Natural killer cell treated with Interleukin-12 subunit alpha and Interleukin-12 subunit beta and Interleukin-15 and Interleukin-18, amount 100 ng/mL, for 72 hours (primary cell): ENCODE measurements at places on chromosomes 16 and 17. TPM values are rescaled to one million over a fixed set of nuclear protein-coding genes. Genes with fewer than 3 reads are reported as not detected.

The NOTUM gene
- total RNA-seq, result not detected

The SULT1A3 gene
- total RNA-seq, result 19.1 TPM

The CCDC144A gene
- 1.5 TPM for total RNA-seq

The C1QTNF1 gene
- not detected for total RNA-seq

DNA sequence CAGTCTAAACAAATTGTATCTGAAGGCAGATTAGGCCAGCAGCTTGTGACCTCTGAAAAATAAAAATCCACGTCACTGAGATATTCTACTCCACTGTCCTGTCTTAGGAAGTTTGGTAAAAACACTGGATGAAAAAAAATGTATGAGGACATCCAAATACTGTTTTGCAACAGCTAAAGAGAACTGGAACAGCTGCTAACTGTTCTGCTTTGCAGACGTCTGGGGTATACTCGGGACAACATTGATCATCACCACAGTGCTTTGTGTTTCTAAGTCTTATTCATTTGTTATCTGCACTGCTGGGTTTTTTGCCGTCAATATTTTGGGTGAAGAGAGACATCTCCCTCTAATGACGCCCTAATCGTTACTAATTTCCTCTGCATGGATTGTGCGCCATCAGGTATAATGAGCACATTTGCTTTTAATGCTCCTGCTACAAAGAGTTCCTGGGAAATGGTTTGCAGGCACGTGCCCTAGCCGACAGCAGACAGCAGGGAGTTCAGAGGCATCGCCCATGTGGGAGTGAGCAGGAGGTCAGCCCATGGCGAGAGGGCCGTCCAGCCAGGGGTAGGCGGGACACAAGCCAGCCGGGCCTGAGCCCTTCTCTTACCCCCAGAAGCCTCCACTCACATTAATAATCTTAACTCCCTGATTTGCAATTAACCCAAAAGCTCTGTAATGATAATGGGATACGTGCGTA is 87.0 kb downstream of the CBLN1 start:
- DNase-seq, result no peak

GRCh38 chr17:61492759-61493526 is 40.7 kb downstream of the TBX4 start:
- no peak for DNase-seq

DNA sequence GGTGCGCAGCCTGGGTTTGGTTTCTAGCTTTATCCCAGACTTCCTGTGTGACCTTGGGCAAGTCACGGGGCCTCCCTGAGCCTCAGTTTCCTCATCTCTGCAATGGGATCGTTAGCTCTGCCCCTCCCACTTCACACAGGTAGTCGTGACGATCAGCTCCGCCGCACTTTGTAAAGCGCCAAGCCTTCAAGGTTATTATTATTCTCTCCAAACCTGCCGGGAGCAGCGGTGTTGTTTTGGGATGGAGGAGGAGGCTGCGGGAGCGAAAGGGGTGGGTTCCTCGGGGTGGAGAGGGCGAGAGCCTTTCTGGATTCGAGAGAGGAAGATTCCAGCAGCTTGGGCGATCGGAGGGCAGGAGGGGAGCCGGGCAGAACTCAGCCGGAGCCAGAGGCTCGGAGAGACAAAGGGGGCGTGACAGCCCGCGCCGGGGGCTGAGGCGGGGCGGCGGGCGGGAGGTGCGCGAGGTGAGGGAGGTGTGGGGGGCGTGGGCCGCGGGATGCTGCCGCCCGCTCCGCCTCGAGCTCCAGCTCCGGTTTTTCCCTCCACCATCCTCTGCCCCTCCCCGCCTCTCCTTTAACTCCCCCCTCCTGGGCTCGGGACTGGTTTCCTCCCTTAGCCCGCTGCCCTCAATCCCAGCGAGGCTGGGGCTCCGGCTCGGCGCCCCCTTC is at the start of gene EFNB3:
Gene EFNB3 (plus strand): TSS at position 602 of the 668 bp plus-strand sequence. CDS start 397 bp downstream, outside the sequence.
- no peak for DNase-seq

DNA sequence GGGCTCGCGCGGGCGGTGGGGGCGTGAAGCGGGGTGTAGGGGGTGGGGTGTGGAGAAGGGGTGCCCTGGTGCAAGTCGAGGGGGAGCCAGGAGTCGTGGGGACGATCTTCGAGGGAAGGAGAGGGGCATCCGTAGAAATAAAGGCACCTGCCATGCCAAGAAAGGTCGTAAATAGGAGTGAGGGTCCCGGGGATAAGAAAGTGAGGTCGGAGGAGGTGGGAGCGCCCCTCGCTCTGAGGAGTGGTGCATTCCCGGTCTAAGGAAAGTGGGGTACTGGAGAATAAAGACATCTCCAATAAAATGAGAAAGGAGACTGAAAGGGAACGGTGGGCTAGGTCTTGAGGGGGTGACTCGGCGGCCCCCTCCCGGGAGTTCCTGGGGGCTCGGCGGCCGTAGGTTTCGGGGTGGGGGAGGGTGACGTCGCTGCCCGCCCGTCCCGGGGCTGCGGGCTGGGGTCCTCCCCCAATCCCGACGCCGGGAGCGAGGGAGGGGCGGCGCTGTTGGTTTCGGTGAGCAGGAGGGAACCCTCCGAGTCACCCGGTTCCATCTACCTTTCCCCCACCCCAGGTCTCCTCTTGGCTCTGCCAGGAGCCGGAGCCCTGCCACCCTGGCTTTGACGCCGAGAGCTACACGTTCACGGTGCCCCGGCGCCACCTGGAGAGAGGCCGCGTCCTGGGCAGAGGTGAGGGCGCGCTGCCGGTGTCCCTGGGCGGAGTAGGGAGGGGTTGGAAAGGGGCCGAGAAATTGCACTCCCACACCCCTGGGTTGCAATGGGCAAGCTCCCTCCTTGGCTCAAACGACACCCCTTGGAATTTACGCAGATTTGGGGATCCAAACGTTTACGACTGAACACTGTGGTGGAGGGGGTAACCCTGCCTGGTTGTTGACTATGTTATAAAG is 888 bp downstream of the CDH1 start:
- no peak for DNase-seq

DNA sequence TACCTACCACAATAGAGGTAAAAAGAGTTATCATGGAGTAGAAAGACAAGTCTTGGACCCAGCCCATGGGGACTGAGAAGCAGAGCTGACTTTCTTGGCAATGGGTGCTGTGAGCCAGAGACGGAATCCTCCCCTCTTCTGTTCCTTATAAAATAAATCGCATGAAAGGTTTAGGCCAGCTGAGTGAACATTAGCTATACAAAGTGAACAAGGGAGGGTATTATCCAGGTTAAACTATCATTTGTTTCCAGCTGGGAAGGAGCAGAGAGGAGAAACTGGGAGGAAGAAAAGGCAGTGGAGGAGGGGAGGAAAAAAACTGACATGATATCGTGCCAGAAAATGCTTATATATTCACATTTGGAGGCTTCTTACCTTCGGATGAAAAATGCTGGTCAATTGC is 13.3 kb upstream of the PAFAH1B1 start:
- DNase-seq, result no peak

- no peak for DNase-seq
Measured at GRCh38 chr16:56625943-56626654, 518 bp downstream of the MT1E start.

DNA sequence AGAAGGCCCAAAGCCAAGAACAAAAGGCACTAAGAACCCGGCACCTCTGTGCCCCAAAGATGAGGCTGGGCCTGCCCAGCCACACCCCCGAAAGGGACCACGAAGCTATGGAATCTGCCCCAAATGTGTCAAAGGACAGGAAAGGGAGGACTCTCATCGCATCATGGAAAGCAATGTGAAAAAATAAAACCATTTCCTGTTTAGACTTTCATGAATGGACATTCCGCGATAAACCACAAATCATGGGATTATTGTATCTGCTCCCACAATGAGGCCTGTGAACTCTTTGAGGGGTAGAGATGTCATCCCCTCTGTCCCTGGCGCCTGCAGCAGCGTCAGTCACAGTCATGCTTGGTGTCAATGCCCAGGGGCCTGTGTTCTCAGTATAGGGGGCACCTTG is 135.0 kb downstream of the COPRS start:
- DNase-seq, result no peak

DNA sequence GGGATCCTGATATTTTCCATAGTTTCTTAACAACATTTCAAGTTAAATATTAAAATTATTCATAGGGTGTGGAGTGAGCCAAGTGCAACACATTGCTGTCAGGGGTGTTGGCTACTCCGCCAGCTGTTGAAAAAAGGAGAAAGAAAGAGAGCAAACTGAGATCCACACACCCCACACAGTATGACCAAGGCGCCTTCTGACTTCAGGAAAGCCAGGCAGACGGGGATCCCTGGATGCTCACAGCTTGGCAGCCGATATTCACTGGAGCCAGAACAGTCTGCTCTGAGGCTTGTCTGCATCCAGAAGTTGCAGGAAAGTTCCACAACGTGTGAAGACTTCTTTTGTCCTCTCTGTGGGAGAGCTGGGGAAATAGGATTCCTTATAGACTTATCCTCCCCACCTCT is 9.3 kb downstream of the CHD9NB start:
- DNase-seq, result no peak

GRCh38 chr17:2688351-2689342 is 22.9 kb downstream of the CLUH start:
- no peak for DNase-seq

DNA sequence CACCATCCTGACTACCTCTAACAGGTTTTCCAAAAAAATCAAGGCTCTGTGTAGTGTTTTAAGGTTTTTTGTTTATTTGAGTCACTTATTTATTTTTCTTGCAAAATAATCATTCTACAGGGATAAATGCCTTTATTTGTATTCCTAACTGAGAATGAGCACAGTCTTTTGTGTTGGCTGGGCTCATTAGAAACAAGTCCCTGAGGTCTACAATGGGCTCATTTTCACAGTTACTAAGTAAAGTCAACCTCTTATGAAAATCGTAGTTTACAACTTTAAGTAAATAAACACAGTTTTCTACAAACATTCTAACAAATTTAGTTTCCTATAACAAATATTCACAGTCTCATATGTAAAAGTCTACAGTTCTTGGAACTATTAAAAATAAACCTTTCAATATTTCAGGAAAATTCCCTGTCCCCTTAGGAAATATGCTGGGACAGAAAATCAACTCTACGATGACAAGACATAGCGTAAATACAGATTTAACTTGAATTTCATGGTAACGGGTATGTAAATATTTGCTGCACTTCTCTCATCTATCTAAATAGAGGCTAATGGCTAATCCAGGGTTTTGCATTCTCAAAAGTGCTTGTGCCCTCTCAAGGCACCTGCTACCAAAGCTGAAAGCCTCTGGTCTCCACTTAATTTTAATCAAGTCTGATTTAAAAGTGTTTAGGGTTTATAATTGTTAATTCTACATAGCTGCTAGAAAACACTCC is 31.5 kb upstream of the CDH5 start:
- no peak for DNase-seq

DNA sequence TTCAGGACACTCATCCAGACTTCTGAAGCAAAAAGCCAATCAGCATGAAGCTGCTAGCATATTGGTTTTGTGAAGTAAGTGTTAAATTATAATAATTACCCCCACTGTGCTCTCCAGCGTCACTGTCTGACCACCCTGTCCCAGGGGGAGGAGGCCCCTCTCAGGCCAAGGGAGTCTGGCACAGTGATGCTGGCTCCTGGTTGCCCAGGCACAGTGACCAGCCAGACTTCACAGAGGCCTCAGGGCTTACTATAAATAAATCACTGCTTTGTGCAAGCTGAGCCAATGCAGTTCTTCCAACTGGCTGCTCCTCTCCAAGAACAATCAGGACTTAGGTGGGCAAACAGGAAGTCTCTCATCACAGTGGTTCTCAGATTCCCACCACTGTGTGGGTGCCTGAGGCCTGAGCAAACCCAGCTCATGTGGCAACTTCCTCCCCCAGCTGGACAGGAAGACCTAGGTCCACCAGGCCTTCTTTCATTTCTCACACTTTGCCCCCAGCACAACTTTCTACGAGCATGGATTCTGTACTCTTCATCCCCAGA is 1.7 kb upstream of the DBNDD1 start:
- DNase-seq, result peak; percentile 35

- DNase-seq, result no peak
Measured at GRCh38 chr17:56676810-56677209, 83.3 kb downstream of the NOG start.

- no peak for DNase-seq
Measured at GRCh38 chr17:34710226-34710625, 130.8 kb downstream of the TMEM132E start.

DNA sequence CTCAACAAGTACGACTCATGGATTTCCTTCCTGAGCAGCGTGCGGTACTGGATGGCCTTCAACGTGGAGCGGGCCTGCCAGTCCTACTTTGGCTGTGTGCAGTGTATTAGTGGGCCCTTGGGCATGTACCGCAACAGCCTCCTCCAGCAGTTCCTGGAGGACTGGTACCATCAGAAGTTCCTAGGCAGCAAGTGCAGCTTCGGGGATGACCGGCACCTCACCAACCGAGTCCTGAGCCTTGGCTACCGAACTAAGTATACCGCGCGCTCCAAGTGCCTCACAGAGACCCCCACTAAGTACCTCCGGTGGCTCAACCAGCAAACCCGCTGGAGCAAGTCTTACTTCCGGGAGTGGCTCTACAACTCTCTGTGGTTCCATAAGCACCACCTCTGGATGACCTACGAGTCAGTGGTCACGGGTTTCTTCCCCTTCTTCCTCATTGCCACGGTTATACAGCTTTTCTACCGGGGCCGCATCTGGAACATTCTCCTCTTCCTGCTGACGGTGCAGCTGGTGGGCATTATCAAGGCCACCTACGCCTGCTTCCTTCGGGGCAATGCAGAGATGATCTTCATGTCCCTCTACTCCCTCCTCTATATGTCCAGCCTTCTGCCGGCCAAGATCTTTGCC is 9.0 kb downstream of the HAS3 start:
- no peak for DNase-seq

GRCh38 chr16:24116989-24117388 is 139.1 kb upstream of the CACNG3 start:
- DNase-seq, result no peak

- no peak for DNase-seq
Measured at GRCh38 chr17:55216888-55217287, 47.9 kb upstream of the HLF start.

DNA sequence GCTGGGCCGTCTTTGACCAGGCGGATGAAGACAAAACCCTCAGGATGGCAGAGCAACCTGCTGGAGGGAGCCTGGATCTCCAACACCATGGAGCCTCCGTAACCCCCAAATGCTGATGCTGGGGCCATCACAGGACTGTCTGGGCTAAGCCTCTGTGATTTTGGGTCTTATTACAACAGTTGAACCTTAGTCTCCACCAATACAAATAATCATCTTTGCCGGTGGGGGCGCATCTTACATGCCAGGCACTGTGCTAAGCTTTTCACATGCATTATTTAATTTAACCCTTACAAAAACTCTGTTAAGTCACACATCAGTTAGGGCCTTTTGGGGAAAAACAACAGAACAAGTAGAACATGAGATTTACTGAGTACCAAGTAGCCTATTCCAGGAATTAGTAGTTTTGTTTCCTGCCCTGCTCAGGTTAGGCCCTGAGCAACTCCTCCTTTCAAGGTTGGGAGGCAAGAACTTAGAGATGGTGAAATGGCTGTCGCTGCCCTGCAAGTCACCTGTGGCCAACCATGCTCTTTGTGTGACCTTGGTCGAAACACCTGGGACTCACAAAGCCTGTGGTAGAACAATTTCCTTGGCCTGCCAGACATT is 8.9 kb upstream of the ITGAM start:
- DNase-seq, result no peak
